ENCODE measurements at places on chromosomes 16 and 17.

DNA sequence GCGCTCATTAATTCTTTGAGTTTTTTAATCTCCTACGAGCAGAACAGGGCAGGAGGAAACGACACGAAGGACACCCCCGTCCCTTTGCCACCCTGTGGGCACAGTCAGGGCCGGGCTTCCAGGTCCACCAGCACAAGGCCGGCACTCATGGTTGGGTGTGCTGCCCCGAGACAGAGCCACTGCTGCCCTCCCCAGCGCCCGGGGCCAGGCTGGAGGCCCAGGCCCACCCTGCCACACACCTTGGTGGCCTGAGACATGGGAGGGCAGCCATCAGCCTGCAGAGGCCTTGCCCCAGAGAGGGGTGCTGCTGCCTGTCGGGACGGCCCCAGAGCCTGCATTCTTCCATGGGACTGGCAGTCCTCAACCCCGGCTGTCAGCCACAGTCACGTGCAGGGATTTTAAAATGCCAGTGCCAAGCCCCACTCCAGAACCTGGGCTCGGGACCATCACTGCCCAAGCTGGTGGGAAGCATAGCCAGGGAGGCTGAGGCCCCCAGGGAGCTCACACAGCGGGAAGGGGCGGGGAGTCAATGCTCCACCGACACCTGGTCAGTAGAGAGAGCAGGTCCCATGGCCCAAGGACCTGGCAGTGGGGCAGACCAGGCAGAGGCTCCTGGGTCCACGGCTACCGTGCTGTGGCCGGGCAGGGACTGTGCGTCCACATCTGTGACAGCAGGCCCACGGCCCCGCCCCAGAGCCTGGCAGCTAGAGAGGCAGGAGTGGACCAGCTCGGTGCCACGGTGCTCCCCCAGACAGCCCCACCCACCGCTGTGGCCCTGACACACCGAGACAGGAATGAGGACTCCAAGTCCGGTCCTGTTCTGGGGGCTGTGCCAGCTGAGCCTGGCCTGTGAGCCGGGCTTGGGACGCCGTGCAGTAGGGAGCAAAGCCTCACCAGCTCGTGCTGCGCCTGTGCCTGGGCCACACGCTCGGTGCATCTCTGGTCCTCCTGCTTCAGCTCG, 27.5 kb downstream of the CEP131 start:
- DNase-seq, result no peak

DNA sequence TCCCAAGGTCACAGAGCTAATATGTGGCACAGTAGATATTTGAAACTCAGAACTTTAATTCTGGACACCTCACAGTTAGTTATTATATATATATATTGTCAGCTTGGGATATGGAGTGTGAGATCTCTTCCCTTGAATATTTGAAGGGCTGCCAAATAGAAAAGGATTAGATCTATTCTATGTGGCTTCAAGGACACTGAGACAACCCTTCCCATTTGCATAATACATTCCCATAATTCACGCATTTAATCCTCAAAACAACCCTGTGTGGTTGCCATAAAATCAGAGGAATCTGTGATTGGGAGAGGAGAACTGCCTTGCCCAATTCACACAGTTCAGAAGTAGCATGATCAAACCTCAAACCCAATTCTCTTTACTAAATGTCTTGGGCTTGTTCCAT, 365.8 kb upstream of the DYNLRB2 start:
- DNase-seq, result no peak

DNA sequence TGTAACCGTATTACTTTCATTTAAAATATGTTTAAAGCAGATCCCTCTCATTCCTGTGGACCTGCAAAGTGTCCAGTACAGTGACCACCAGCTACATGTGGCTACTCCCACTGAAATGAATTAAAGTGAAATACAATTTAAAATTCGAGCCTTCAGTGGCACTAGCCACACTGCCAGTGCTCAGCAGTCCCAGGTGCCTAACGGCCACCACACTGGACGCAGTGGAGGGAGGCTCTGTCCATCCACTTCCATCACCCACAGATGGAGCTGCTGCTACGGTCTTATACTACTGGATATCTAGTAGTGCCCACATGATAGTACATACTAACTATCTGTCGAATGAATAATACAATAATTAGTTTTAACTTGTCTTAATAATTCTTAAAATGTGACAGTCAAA, 2.3 kb upstream of the CBX2 start:
- no peak for DNase-seq

- no peak for DNase-seq
These were observed 369.1 kb downstream of the CPPED1 start for GRCh38 chr16:12434567-12434966.

- DNase-seq, result no peak
These were observed 1.8 kb upstream of the RARA start for GRCh38 chr17:40307001-40307730.

GRCh38 chr17:72336026-72336803, 215.4 kb downstream of the SOX9 start:
- DNase-seq, result no peak

- DNase-seq, result peak; percentile 28
These were observed 3.4 kb downstream of the SGCA start for GRCh38 chr17:50169121-50169764.

DNA sequence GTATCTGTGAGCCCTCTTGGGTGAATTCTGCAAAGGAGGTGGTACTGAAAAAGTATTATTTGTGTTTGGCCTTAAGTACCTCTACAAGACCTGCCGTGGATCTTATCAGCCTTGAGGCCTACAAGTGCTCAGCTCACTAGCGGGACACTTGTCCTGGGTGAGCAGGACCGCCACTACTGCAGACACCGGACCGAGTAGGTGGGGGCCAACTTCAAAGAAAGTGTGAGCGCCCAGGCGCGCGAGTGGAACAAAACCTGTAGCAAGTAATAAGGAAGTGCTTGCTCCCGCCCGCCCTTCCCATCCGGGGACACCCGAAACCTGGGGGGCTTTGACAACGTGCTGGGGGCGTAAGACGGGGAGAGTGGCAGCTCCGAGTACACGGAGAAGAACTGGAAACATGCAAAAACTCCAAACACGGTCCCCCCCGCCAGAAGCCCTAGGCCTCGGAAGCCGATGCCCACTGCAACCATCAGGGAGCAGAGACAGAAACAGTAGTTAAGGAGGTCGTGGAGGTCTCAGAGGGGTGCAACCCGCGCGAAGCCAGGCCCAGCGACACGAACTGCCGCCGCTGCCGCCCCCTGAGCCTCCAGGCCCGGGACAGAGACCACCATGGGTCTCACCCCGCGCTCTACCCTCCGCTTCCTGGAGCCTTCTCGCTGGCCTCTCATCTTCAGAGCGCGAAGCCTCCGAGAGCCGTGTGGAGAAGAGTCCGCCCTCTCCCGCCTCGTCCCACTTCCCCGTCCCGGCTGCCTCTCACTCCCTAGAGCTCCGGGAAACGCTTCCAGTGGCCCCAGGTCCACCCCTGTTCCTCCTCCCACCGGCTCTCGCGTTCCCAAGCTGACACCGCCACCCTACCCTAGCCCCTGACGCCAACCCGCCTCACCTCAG, 537 bp downstream of the CNOT1 start:
- peak; percentile 41 for DNase-seq

- no peak for DNase-seq
These were observed 178.4 kb downstream of the FTO start for GRCh38 chr16:53882310-53882709.

DNA sequence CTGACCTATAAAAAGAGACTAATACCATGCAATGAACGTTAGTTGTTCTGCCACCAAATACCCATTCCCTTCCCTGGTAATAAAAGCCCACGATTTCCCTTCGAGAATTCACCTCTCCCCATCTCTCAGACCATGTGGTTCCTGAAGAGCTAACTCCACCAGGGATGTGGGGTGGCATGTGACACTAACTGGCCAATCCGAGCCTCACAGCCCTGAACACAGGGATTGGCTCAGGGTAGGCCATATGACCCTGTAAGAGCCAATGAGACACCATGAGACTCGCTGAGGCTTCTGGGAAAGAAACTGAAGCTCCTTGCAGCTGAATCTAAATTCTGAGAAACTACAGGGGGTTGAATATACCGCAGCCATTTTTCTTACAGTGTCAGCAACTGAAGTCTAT, 21.1 kb downstream of the HELZ start:
- DNase-seq, result no peak

DNA sequence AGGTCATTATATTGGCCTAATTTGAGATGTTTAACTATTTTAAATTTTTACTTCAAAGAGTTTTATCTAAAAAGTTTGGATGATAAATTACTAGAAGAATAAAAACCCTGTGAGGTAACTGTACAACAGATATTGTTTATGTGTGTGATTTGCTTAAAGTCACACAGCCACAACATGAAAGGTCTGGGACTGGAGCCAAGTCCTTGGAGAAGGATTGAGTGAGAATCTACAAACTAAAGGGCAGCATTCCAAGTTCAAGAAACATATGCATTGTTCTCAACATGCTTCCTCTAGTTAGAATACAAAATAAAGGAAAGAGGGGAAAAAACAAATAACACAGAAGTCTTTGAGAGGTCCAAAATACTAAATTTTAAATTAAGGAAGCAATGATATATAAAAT, 131.5 kb upstream of the MON1B start:
- no peak for DNase-seq

DNA sequence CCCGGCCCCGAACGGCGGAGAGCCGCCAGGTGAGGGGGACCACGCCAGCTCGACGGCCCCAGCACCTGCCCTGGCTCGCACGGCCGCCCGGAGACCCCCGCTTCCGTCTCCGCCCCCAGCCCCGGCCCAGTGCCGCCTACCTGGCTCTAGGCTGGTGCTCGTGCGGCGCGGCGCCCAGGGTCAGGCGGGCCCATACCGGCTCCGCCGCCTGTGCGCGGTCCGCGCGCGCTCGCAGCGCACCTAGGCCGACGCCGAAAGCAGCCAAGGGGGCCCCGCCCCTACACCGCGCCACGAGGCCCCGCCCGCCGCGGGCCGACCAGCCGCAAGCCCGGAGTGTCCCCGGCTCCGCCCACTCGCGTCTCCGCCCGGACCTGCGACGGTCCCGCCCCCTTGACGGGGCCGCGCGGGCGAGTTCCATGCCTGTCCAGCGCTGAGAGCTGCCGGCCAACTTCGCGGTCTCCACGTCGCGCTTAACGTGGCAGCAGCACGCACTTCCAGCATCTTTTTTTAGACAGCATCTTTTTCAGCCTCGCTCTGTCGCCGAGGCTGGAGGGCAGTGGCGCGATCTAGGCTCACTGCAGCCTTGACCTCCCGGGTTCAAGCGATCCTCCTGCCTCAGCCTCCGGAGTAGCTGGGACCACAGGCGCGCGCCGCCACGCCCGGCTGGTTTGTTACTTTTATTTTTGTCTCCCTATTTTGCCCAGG, at the start of gene SLC25A39:
Gene SLC25A39 (minus strand): TSS at position 253 of the 705 bp plus-strand sequence. CDS start 1,261 bp downstream, outside the sequence.
- DNase-seq, result peak; percentile 95

- DNase-seq, result peak; percentile 87
These were observed 6.5 kb downstream of the SCGB1C2 start for GRCh38 chr17:143785-144281.

DNA sequence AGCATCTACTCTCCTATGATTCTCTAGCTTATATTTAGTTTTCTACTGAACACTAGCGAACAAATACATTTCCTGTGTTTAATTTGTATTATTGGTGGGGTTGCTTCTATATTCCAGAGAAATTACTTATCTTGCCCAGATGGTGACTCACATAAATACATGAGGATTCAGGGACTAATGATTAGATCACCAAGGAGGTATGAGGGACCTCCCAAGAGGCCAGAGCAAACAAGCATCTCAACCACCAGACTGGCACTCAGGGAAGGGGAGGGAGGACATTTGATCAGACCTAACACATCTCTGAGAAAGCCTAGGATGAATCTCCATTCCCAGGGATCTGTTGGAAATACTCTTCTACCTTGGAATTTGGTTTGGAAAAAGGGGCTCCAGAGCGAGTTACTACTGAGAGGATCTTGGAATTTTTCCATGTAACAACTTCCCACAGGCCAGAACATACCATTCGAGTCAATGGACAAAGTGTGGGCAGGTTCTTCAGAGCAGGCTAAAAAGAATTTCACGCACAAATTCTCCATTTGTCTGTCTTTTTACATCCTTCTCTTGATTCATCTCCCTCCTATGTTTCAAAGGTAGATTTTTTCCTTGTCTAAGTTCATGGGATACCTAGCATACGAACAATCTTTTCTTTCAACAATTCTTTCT, 262.6 kb upstream of the MYOCD start:
- no peak for DNase-seq

All from stimulated activated CD4-positive, alpha-beta T cell treated with anti-CD3 and anti-CD28 coated beads, Interleukin-15, amount 100 ng/mL, for 1 hour (primary cell).